ENCODE measurements at places on chromosomes 16 and 17.
A peak's percentile ranks its signal among the peaks of the same experiment; 100 is the strongest.

- DNase-seq = no peak
These were observed 6.3 kb downstream of the E4F1 start for GRCh38 chr16:2229632-2230250.

DNA sequence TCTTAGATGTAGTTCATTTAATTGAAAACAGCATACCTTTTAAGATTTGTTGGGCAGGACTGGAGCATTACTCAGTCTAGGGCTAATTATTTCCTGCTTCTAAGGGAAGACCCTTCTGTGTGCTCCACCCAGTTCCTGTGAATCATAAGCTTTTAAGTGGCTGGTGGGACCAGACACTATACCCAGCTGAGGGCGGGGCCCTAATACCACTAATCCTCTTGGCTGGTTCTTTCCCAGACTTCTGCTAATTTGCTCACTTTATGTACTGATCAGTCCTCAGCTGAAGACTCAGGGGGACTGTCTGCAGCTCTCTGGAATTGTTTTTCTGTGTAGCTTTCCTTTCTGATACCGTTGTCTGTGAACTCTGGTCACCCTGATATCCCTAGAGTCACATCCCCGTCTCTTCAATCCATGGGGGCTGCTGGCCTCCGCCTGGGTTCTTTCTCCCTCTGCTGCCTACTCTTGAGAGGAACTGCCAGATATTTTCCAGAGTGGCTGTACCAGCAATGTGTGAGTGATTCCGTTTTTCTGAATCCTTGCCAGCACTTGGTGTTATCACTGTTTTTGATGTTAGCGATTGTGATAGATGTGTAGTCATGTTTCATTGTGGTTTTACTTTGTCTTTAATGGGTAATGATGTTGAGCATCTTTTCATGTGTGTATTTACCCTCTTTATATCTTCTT, 35.1 kb downstream of the MFSD11 start:
- DNase-seq = peak; percentile 40

GRCh38 chr16:77894162-77894561, 105.8 kb downstream of the VAT1L start:
- DNase-seq = no peak

- DNase-seq = peak; percentile 44
These were observed at the start of gene GH2 for GRCh38 chr17:63881935-63882601. TSS of gene GH2 (minus strand) at chr17:63881944. CDS start at chr17:63881801, 143 bp downstream.

GRCh38 chr17:61784510-61784909, 78.8 kb downstream of the BRIP1 start:
- DNase-seq = no peak

DNA sequence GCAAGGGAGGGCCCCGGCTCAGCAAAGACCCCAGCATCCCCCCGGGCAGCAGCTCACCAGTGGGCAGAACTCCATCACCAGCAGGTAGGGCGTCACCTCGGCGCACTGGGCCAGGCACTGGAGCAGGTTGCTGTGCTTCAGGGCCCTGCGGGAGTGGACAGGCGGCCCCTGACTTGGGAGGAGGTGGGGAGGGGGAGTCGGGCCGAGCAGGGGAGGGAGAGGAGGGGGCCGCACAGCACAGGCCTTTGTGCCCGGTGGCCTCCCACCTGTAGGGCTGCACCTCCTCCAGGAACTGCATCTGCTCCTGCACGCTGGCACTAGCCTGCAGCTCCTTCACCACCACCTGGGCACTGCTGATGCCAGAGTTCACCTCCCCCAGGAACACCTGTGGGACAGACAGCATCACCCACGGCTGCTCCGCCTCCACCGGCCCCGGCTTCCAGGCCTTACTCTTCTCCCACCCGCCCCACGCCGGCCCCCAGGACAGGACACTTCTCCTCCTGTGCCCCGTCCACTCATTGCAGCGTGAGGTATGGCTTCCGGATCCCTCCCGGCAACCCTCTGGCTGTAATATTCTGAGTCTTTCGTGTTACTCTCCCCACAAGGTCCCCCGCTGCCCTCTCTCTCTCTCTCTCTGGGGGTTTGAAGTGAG, 37.7 kb upstream of the PVALEF start:
- DNase-seq = no peak

DNA sequence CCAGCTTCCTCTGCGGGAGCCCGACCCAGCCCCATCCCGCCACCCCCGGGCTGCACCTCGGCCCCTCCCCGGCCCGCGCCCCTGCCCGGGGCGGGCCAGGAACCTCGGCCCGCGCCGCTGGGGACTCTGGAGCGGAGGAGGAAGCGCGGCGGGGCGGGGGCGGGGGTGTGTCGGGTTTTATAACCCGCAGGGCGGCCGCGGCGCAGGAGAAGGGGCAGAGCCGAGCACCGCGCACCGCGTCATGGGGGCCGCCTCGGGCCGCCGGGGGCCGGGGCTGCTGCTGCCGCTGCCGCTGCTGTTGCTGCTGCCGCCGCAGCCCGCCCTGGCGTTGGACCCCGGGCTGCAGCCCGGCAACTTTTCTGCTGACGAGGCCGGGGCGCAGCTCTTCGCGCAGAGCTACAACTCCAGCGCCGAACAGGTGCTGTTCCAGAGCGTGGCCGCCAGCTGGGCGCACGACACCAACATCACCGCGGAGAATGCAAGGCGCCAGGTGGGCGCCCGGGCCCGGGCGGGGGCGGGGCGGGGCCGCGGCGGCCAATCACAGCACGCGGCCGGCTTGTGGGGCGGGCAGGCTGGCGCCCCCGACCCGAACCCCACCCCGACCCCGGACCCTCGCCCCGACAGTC, at the start of gene ACE:
Gene ACE (plus strand): TSS at position 208 of the 626 bp plus-strand sequence. CDS start 34 bp downstream, at position 242.
- DNase-seq = no peak

DNA sequence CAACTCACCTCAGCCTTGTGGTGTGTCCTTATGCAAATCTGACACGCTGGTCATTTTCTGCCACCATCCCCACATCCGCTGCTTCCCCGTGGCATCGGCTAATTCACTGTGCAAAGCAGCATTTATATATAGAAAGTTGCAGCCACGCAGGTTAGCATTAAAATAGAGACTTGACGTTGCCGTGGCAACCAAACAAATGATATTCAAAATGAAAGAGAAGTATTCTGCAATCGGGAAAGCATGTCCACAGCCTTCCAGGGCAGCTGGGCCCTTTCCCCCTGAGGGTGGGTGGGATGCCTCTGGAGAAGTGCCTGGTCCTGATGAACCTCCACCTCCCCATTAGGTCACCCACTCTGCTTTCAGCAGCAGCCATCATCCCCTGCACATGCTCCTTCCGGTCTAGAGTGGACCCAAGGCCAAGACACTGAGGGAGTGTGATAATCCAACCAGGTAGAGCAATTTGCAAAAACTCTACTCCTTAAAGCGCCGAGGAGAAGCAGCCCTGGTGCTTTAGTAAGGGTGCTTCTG, 138.7 kb downstream of the GAS7 start:
- no peak for DNase-seq

GRCh38 chr17:39787743-39788484, 50.2 kb downstream of the GRB7 start:
- DNase-seq = no peak

DNA sequence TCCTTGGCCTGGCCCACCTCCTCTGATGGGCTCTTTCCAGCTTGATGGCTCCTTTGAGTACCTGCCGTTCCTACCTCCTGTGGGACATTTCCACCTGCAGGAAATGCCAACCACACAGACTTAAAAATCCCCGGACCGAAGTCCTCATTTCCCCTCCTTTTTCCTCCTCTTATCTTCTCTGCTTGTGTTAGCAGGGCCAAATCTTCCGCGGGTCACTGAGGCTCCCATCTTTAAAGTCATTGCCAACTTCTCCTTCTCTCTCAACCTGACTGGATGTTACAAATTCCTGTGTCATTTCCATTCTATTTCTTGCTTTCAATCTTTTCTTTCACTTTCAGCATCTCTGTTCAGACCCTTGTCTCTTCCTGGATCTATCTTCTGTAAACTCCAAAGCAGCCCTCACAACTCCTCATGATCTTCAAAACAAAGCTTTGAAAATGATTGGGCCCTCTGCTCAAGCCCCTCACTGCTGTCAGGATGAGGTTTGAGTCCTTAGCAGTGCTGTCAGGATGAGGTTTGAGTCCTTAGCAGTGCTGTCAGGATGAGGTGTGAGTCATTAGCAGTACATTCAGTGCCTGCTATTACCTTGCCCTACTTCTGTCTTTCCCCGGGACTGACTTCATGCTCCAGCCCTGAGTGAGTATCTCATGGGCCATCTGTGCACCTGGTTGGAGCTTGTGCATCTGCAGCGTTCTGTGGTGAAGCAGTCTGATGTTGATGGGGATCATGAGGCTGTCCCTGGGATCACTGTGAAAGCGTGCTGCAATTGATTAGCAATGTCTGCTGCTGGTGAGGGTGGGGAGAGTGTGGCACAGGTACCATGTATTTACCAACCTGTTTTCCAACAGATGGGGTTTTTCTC, 100.1 kb downstream of the IRF8 start:
- DNase-seq = no peak

DNA sequence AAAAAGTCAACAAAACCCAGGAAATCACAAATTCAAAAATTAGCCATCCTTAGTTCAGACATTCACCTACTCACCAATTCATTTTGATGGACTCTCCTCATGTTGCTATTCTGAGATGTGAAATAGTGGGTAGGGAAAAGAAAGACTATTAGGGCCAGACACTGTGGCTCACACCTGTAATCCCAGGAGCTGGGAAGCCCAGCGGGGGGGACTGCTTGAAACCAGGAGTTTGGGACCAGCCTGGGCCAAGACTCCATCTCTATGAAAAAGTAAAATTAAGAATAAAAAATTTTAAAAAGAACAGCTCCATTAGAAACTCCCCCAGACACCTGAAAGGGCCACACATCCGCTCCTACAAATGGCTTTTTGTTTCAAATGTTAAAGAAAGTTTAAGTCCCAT, 21.4 kb downstream of the UBE2O start:
- no peak for DNase-seq

- no peak for DNase-seq
These were observed 57.2 kb downstream of the SDK2 start for GRCh38 chr17:73586921-73587602.

- DNase-seq = no peak
These were observed 303.3 kb downstream of the CEP112 start for GRCh38 chr17:65888649-65889048.

GRCh38 chr17:64091116-64091515, 38.8 kb downstream of the ERN1 start:
- no peak for DNase-seq
